ENCODE measurements at places on chromosomes 11 and 22. TPM values are rescaled to one million over a fixed set of nuclear protein-coding genes. Genes with fewer than 3 reads are reported as not detected.

Gene SYT7
- 0.14 TPM for polyA plus RNA-seq

Gene RNF215
- 11.0 TPM for polyA plus RNA-seq

Gene NXPE1
- polyA plus RNA-seq = not detected

Gene BACE1-AS
- 4.1 TPM for polyA plus RNA-seq

Gene RNF169
- polyA plus RNA-seq = 3.6 TPM

DNA sequence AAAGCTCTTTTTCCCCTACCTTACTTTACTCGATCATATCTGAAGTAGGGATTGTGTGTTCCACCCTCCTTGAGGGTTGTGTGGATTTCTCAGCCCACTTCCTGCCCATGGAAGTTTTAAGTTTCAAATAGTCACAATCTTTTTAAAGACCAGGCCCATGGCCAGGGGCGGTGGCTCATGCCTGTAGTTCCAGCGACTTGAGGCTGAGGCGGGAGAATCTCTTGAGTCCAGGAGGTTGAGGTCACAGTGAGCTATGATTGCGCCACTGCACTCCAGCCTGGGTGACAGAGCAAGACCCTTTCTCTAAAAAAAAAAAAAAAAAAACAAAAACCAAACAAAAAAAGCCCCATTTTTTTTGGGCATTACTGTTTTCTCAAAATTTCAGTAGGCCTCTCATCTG is 36.3 kb upstream of the LRRC10B start:
- no peak for DNase-seq

DNA sequence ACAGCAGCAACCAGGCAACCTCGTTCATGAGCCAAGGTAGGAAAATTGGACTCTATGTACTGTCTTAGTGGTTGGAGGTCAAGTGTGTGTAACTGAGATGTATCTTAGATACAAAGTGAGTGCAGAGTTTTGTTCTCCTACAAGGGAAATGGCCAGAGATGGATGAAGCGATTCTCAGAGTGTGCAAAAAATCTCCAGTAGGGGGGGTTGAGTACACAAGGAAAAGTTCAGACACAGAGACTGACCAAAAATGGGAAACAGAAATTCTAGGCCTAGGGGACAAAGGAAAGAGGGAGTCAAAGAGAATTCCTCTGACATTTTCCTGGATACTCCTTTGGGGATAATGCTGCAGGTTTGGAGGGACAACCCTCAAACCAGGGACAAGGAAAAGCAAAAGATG is 38.2 kb upstream of the OR5AK2 start:
- no peak for DNase-seq

DNA sequence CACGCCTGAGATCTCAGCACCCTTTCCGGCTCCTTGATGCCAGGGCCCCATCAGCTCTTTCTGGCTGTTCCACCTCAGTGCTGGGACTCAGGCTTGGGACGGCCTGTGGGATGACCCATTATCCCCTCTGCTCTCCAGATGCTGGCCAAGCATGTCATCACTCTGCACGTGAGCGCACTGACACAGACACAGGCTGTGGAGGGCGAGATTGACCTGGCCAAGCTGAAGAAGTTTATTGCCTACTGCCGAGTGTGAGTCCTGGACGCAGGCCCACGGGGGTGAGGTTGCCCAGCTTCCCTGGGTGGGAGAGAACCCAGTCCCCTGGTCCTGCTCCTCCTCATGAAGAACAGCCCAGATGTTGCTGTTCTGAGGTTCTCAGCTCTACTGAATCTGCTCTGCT is 17.7 kb downstream of the MCM5 start:
- DNase-seq = no peak

DNA sequence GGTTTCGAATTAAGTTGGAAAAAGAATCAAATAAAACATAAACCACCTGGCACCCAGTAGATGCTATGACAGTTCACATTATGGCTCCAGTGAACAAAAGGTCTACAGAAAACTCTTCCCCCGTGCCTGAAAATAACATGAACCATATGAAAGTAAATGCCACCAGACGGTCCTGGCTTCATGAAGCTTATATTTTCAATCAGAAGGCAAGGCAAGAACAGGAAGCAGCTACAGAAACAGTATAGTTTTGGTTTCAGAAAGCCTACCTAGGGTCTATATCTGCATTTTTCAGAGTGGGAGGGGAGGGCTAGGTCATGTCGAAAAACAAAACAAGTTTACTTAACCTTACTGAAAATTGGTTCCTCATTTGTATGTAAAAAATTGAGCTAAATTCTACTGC is 9.8 kb downstream of the RAB30 start:
- DNase-seq = no peak

- DNase-seq = no peak
Observed at GRCh38 chr22:37953062-37953436, 352 bp downstream of the C22orf23 start.

DNA sequence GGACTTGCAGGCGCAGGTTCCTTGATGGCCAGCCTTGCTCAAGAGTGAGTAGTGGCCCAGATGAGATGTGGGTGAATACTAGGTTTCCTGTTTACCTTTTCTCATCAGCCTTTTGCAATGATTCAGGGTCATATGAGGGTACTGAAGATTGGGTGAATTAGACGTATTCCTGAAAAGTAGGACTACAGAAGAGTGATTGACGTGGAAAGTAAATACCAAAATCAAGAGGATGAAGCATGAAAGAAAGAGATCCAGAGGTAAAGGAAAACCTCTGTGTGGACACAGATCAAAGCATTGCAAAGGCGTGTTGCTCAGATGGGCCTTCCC is 59.9 kb downstream of the CYB5R2 start:
- no peak for DNase-seq

DNA sequence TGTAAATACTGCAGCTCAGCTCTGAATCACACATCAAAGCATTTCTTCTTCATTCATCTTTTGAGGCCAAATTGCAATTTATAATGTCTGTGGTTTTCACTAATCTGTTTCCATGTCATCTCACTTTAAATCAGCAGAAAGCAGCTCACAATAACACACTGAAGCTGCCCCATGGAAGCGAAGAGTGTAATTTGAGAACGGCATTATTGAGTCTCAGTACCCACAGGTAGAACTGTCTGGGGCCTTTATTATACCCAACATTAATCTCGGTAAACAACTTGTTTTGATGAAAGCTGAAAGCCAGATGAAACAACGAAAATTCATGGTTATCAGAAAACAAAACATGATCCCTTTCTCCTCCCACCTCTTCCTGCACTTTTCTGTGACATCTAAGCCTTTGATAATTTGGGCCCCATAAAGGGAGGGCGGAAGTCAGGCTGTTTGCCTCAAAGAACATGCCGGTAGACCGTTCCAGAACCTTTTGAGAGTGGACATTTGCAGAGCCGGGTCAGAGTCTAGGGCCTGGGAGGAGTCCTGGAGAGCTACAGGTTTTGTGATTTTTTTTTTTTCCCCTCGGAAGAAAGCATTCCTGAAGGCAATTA is 68.2 kb upstream of the SESN3 start:
- no peak for DNase-seq

DNA sequence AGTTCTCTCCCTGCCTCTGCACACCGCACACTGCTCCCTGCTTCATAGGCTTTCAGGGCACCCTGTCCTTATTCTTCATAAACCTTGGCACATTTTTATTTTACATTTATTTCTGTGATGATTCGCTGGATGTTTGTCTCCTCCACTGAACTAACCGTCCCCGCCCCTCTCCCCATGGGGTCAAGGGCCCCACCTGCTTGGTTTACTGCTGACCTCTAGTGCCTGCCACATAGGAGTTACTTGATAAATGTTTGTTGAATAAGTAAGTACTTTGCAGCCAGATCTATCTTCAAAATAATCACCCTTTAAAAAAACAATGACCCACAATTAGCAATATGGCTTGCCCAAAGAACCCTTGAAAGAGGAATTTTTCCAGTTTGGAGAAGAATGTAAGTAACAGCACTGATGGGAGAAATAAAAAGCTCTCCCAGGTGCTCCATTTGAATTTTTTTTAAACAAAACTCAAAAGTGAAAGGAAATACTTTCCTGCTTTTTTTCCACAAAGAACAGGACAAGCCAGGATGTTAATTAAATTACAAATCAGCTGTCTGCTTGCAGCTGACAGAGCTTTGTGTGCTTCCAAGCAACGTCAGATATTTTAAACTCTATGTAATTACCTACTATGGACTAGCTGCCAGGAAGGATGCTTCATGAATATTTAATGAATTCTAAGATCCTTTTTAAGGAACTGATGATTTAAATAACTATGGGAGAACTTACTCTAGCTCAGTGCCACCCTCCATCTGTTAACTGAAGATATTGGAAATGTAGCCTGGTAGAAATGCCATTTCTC is 1083.6 kb downstream of the DLG2 start:
- DNase-seq = no peak

- no peak for DNase-seq
Observed at GRCh38 chr22:17890892-17891291, 116.6 kb upstream of the BID start.

- no peak for DNase-seq
Observed at GRCh38 chr11:76696756-76697155, 26.2 kb upstream of the LRRC32 start.

- no peak for DNase-seq
Observed at GRCh38 chr11:64998141-64998540, 1.4 kb upstream of the BATF2 start.

GRCh38 chr22:22721681-22722354 is 77.4 kb downstream of the GGTLC2 start:
- DNase-seq = no peak

DNA sequence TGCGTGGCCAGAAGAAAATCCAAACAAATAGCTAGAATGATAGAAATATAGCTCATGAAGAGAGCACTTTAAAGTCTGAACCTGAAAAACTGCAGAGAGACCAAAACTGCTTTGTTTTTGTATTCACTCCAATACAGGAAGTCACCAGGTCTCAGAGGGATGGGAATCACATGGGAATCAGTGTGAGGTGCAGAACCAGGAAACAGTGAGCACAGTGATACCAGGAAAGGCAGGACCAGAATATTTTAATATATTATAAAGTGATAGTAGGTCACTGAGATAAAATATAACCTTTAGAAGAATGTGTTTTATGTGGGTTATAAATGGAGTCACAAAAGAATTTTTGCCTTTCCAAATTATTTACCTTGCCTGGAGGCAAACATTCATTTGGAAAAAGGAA is 277.3 kb downstream of the CASP12 start:
- DNase-seq = no peak

DNA sequence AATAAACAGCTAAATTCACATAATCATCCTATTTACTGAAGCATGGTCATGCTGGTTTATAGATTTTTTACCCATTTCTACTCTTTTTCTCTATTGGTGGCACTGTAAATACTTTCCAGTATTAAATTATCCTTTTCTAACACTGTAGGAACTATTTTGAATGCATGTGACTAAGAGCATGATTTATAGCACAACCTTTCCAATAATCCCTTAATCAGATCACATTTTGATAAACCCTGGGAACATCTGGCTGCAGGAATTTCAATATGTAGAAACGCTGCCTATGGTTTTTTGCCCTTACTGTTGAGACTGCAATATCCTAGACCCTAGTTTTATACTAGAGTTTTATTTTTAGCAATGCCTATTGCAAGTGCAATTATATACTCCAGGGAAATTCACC is 10.7 kb downstream of the RAG1 start:
- no peak for DNase-seq

DNA sequence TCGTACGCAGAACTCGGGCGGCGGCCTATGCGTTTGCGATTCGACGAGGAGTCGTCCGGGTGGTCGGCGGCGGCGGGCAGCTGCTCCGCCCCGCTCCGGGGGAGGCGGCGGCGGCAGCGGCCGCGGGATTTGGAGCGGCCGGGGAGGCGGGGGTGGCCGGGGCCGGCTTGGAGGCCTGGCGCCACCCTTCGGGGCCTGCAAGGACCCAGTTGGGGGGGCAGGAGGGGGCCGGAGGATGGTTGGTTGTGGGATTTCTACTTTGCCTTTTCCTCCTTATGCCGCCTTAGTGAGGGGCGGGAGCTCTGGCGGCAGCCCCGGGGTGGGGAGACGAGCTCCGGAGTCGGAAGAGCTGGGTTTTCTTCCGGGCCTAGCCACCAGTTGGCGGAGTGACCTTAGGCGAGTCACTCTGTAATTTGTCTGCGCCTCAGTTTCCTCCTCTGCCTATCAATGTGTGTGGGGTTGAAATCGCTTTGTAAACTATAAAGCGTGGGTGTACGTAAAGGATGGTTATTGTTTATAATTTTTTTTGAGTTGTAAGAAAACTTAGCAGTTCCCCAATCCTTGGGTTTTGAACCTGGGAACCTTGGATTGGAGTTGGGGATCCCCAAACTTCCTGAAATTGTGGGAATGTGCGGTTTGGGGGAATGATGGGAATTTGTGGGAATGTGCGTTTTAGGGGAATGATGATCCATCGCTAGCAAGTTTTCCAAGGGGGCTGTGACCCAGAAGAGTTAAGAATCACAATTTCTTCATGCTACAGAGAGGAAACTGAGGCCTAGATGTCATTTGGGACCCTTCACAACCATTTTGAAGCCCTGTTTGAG is 679 bp downstream of the TUG1 start:
- DNase-seq = no peak

DNA sequence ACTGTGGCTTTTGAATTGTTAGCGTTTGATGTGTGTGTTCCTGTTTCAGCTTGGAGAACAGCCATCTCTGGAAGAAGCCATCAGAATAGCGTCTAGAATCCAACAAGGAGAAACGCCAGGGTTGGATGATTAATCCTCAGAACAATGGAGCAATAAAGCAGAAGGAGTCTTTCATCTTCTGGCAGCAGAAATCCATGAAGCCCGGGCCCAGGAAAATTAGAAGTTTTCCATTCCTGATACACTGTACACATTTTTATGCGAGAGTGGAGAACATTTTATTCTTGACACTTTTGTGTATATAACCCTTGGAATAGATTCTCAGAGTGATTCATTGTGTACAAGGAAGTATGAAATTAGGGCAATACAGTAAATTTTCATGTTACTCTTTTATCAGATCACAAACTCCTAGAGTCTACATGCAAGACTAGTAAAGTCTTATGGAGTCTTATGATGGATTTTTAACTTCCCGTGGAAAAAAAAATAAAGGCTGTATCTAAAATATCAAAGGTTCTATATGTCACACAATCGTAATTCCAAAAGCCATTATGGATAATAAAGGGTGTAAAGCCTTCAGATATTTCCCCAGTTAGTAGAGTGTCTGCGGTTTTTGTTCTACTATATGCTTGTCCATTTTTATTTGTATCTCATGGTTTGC is 45.9 kb upstream of the WEE1 start:
- DNase-seq = no peak

- no peak for DNase-seq
Observed at GRCh38 chr22:29049655-29050263, 11.9 kb downstream of the C22orf31 start.
